ENCODE measurements at places on chromosomes 11 and 22.

DNA sequence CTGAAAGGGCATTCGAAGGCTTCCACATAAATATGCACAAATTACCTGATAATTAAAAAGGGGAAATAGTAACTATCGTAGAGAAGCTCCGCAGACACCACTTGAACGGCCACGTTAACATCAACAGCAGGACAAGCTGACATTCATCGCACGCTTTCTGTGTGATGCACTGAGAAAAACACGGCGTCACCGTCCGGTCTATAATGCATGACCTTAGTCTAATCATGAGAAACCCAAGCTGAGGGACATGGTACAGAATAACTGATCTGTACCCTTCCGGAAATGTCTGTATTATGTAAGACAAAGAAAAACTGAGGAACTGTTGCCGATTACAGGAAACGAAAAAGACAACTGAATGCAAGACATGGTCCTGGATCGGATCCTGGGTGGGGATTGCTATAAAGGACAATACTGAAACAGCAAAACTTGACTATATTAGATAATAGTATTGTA lies 678 bp upstream of the RANGAP1 start:
- DNase-seq, result peak; percentile 58

GRCh38 chr22:38317122-38317994 lies at the start of gene CSNK1E:
TSS of gene CSNK1E (minus strand) at chr22:38317433. CDS start at chr22:38314157, 3,276 bp downstream.
- peak; percentile 77 for DNase-seq

- DNase-seq, result no peak
Measured at GRCh38 chr11:110968348-110969062, 256.3 kb upstream of the ARHGAP20 start.

- DNase-seq, result no peak
Measured at GRCh38 chr11:115197433-115197832, 306.8 kb downstream of the CADM1 start.

DNA sequence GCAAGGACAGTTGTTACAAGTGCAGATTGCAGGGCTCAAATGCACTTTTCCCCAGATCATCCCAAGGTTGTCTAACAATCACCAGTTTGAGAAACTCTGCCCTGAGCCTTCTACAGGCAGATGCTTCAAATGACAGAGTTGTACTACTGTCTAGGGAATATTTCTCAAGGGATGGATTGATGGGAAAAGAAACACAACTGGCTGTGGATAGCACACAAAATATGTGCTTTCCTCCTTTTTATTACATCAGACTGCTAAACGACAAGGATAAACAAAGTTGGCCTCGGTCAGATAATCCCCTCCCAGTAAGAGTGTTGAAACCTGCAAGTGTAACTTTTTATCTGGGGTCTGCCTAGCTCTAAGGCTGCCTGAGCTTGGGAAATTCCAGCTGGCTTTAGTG lies 46.6 kb upstream of the SORL1-AS1 start:
- no peak for DNase-seq

- DNase-seq, result no peak
Measured at GRCh38 chr11:31995525-31996094, 95.3 kb upstream of the RCN1 start.

- DNase-seq, result no peak
Measured at GRCh38 chr11:22192642-22193347, at the start of gene ANO5. TSS of gene ANO5 (plus strand) at chr11:22193085. CDS start at chr11:22193493, 408 bp downstream.

DNA sequence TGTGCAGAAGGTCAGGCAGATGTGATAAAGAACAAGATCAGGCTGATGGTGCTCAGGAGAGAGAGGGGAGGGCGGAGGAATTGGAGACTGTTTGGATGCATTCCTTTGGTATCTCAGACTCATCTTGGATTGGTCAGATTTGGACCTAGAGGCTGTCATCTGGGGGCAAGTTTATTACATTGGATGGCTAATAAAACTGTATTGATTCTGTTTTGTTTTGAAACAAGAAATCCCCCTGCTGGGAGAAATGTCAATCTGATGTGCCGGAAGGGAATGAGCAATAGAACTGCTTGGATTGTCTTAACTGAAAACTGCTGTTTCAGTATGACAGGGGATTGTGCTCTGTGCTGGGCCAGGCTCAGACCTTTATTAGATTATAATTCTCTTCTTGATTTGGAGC lies 25.5 kb upstream of the CCDC90B start:
- no peak for DNase-seq

GRCh38 chr22:47571616-47572015 lies 809.2 kb downstream of the TBC1D22A start:
- DNase-seq, result no peak

DNA sequence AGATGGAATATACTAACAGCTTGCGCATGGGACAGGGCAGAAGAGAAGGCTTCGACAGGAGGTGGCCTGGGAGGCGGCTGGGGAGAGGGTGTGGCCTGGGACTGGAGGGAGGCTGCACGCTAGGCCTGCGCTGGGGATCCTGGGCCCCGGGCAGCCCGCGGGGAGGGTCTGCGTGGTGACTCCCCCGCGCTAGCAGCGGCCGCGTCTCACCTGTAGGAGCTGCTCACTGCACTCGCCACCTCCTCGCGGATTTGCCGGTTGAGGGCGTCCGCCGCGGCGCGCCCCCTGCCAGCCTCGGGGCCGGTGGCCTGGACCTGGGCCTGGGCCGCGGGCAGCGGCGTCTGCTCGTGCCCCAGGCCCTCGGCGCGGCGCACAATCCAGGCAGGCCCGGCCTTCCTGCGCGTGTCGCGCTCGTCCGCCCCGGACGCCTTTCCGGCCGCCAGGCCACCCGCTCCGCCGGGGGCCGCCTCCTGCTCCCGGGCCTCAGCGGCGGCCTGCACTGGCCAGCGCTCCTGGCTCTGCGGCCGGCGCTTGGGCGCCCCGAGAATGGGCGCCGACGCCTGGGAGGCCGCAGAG lies 1.5 kb downstream of the MAP6 start:
- peak; percentile 27 for DNase-seq

DNA sequence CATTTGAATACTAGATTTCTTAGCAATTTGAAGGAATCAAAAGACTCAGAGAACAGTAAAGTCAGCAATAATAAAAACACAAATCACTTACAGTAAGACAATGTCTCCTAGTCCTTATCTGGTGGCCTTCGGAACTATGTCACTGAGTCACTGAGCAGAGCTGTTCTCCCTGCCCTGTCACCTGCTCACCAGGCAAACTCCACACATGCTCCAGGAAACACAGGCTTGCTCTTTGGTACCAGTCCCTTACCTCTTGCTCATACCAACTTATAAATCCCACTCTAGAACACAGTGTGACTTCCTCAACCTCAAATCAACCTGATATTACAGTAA lies 81.1 kb upstream of the CHRM4 start:
- no peak for DNase-seq

GRCh38 chr11:124812876-124813275 lies 12.7 kb upstream of the MSANTD2 start:
- no peak for DNase-seq

DNA sequence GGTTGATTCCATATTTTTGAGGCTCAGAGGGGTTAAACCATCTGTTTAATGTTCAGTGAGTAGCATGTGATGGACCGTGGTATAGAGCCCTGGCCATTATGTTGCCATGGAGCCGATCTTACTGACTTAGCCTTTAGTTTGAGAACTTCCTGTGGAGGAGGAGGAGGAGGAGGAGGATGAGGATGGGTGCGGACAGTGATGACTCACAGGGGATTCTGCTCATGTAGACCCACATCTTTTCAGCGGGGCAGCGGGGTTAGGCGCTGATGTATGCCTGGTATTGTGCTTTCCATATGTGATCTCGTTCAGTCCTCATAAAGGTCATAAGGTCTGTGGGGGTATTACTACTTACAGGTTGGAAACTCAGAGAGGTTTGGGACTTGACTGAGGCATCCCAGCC lies 13.9 kb downstream of the STX3 start:
- DNase-seq, result no peak

DNA sequence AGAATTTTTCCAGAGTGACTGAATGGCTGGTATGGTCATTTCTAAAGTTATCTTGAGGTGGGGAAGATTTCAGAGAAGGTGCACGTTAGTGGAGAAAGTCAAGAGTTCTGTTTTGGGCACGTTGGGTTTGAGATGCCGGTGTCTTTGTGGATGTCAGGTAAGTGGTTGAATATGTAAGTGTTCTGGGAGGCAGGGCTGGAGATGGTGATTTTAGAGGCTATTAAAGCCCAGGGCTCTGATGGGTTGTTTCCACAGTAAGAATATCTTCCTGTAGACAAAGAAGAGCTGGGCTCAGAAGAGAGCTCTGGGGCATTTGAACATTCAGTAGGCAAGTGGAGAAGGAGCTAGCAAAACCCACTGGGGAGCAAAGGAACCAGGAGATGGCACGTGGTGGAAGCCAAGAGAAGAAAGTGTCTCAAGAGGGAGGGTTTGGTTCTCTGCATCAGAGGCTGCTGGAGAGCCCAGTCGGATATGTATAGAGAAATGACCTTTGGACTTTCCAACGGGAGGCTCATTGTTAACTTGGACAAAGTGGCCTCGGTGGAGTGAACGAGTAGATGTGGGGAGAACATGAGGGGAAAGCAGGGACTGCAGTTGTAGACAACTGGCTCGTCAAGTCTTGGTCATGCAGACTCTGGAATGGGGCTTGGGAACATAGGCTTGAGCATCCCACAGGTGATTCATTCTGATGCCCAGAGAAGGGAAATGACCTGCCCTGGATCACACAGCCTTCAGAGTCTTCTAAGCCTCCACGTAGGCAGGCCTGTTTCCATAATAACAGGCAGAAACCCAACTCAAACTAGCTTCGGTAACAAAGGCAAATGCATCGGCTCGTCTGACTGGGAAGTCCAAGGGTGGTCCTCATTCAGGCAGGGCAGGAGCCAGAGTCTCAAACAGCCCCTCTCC lies 98.4 kb upstream of the PARVA start:
- peak; percentile 0 for DNase-seq

- peak; percentile 75 for DNase-seq
Measured at GRCh38 chr11:46369458-46370152, 11.9 kb upstream of the MDK start.

GRCh38 chr11:104259121-104259610 lies 95.2 kb upstream of the PDGFD start:
- DNase-seq, result no peak

GRCh38 chr11:7552666-7553065 lies 38.9 kb downstream of the PPFIBP2 start:
- DNase-seq, result no peak

DNA sequence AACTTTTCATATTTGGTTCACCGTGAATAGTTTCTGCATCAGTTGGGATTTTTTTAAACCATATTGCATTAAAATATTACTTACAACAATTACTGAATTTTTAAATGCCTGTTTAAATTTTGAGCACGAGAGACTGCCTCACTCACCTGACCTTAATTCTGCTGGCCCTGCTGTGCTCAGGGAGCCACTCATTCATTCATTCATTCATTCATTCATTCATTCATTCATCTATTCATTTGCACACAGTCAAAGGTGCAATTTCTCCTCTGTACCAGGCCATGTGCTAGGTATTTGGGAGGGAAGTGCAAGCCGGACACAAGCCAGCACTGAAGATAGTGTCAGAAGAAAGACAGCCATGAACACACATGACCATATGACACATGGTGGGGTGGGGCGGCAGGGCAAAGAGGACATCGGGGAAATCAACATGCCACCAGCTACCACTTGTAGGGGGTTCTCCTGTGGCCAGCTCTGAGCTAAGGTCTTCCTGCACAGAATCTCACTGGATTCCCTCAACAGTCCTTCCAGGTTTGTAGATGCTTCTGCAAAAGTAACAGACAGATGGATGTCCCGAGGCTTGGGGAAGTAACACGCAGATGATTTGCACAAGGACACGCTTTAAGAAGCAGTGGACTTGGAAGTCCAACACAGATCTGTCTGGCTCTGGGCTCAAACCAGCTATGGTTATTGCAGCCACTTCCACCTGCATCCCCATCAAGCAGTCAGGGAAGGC lies 568 bp upstream of the CSF2RB start:
- DNase-seq, result no peak

DNA sequence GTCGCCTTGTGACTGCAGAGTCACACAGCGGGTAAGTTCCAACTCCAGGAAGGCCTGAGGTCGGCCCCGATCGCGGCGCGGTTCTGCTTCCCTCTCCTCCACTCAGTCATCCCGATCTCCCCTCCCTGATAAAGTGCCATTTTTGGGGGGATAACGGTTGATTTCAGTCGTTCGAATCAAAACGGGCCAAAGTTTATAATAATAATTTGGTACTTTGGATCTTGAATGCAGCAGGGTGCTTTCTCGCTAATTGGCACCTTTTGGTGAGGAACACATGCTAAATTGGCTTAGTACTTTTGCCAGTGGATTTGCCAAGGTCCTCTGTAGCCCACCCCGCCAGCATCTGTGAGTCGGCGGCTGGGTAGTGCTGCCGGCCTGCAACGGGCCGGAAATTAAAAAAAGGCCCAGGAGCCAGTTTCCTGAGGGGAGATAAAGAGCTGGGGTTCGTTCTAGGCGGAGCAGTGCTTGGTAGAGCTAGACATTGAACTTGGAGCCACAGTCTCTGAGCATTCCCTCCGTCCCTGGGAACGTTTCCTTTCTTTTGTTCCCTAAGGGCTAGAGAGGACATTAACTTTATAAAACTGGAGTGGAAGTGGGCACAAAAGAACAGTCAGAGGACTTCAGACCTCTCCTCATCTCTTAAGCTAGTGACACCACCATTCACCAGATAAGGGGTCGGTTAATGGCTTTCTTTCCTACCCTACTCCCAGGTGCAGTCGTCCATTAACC lies 997 bp downstream of the UBE2L3 start:
- DNase-seq, result peak; percentile 35

DNA sequence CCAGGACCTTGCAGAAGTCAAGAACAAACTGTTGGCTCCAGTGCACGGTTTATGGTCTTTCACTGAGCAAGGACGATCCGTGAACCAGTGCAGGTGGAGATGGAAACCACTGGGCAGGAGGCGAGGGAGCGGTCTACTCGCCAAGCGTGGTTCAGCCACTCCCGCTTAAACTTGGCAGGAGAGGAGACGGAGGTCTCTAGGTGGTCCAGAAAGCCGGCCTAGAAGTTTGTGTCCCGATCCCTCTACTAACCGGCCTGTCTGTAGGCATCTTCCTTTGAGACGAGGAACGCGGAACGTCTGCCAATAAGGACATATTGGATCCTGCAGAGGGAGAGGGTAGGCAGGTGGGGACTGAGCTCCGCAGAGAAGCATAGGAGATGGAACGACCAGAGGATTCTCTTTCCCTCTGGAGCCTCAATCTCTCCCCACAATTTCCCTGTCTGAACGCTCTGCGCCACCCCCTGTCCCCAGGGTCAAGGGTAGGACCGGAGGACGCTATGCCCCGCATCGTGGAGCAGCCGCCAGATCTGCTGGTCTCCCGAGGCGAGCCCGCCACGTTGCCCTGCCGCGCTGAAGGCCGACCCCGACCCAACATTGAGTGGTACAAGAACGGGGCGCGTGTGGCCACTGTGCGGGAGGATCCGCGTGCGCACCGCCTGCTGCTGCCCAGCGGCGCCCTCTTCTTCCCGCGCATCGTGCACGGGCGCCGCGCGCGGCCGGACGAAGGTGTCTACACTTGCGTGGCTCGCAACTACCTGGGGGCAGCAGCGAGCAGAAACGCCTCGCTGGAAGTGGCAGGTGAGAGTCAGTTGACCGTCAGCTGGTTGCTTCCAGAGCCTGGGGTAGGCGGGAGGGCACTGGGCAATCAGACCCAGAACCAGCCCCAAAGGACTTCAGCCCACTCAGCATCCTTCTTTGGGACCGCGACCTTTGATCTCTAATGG lies 3.4 kb downstream of the ROBO3 start:
- DNase-seq, result no peak

Measured in activated CD4-positive, alpha-beta T cell treated with anti-CD3 and anti-CD28 coated beads for 48 hours (primary cell).